ENCODE measurements at places on chromosomes 3 and 15.

DNA sequence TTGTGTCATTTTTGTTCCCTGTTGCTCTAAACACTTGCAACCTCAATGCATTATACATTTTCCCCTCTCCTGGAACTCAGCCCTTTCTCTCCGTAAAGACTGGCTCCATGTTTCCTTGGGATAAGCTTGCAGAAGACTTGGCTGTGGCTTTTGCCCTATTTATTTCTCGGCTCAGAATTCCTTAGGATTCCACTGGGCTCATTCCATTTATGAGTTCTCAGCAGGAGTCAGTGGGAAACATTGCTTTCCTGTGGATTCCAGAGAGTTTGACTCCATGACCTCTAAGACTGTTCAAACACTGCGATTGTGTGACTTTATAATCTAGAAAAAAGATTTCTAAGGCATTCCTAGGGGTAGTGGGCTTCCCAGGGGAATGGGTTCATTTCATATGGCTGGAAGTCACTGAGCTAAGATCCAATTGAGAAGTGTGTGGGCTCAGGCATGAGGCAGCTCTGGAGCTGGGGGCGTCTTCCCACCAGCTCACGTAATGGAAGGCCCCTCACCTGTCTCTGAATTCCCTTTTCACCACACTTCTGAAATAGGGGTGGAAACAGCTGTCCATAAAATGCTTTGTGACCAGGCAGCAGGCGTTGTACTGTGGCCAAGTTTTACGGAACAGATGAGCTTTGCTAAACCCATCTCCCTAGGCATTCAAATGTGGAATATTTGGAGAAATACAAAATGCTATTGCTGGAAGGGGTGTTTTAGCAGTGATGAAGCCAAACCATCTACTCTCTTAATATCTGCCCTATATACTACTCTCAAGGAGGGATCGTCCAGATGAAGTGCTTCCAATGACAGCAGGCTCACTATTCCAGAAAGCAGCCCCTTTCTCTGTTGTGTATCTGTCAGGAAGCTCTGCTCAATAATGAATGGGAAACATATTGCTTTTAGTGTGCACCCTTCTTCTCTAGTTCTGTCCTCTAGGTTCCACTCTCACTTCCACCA, 91.8 kb upstream of the BCL6 start:
- no peak for DNase-seq

GRCh38 chr3:69376731-69377130, 9.2 kb downstream of the FRMD4B start:
- DNase-seq: no peak

DNA sequence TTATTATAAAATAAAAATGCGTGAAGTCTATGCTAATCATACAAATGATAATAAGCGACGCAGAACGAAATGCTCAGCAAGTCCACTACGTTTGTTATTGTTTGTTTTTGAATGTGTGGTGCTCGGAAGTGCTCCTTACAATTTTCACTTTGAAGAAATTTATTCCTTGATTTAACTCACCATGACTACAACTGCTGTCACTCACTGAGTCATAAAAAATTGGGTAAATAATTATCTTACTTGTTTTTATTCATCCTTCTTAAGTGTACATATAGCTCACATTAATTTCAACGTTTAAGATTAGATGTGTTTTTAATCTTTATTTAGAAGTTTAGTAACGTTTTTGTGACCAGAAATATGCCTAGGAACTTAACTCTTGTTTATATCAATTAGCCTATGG, 66.7 kb upstream of the NANOGP8 start:
- no peak for DNase-seq

DNA sequence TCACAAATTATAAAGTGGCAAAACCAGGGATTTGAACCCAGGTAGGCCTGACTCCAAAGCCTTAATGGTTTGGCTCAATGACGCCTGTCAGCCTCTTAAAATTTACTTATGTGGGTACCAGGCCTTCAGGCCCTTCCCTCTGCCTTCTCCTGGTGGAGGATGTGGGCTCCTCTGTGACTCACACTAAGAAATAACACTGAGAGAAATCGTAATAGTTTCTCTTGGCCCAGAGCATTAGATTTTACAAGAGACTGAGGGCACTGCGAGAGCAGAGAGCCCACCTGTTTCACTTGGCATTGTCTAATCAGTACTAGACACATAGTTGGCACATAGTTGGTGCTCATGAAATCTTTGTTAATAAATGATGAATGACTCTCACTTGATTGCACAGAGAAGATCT, 505.2 kb downstream of the SHQ1 start:
- DNase-seq: no peak

GRCh38 chr3:100169201-100169920, 55.1 kb upstream of the FILIP1L start:
- DNase-seq: peak; percentile 21

DNA sequence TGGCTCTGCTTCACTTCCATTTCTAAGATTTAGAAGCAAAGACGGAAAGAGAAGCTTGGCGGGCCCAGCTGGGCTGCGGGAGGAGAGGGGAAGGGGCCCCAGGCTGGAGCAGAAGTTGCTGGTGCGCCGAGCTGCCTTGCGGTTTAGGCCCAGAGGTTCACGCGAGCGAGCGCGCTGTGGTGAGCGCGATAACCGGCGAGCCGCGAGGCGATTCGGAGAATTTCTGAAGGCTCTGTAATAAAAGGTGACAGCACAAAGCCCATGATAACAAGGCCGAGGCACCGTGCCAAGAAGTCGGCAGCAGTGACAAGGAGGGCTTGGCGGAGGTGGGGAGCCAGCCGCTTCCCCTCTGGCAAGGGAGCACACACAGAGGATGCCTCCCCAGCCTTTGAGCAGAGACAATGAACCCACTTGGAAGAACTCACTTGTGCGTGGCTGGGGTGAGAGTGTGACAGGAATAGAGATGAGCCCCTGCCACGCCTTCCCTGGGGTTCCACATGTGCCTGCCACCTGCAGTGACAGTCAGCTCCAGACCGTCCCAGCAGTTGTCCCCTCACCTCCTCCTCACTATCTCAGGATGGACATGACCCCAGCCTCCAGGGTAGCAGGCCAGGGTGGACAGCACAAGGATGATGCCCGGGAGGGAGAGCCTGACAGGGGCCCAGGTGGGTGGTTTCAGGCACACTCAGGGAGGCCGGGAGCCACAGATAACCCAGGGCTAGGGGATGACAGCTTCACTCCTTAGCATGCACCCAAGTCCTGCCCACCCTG, 315.2 kb downstream of the UACA start:
- no peak for DNase-seq

- no peak for DNase-seq
These were observed 154.1 kb downstream of the FBLN2 start for GRCh38 chr3:13703071-13703470.

GRCh38 chr15:82648257-82649103, 1.3 kb upstream of the CPEB1 start:
- DNase-seq: no peak

GRCh38 chr15:90336705-90337141, 15.4 kb upstream of the ZNF774 start:
- DNase-seq: no peak

DNA sequence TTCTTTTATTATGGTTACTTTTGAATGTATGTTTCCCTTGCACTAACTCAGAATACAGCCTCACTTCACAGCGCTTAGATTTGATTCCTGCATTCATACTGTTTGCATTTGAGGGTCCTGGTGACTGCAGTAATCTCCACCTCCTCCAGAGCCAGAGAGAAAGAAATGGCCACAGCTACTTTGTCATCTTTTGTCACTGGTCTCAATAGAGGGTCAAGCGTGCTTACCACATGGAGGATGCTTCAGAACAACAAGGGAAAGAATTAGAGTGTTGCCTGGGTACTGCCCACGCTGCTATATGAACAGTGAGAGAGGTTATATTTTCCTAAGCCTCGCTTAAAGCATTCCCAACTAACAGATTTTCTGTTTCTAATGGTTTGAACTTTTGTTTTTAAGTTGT, 190.1 kb downstream of the TP63 start:
- DNase-seq: no peak

DNA sequence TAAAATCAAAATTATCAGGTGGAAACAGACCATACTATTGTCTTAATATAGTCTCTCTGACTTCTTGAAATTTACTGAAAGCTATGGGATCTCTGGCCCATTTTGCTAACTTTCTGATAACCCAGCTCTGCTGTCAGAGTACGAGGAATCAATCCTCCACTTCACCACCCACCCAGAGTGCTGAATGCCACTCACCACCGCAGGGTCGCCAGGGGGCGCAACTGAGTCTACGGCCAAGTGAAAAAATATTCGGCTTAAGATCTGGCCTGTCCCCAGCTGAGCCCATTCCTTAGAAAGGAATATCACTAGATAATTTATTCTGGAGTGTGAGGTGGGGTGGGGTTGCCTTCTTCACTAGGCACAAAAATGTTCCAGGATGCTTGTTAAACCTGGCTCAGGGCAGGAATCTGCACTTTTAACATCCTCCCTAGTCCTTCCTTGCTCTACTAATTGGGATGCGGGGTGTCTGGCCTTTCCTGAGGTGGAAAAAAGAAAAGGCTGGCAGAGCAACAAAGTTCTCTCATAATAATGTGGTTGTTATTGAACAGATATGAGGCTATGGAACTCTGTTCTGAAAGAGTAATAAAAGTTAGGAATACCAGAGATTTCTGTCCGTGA, 520.6 kb downstream of the MFSD1 start:
- DNase-seq: peak; percentile 18

GRCh38 chr3:137103739-137104138, 146.0 kb downstream of the IL20RB start:
- DNase-seq: no peak

DNA sequence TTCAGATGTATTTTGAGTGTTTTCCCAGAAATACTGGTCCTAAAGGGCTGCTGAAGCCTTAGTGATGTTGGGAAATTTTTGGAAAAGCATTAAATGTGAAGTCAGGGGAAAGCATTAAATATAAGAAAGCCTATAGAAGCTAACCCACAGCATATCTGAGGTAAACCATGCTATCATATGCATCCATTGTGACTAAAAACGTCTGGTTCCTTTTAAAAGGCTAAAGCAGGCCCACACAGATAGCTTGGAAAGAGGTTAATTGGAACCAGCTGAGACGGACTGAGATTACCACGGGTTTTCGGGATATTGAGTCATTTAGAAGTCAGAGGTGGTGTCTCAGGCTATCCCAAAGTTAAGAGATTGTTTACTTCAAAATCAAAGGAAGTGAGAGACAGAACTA, 78.2 kb downstream of the CYP19A1 start:
- no peak for DNase-seq

GRCh38 chr3:59514865-59515482, 465.1 kb upstream of the CFAP20DC start:
- DNase-seq: no peak

DNA sequence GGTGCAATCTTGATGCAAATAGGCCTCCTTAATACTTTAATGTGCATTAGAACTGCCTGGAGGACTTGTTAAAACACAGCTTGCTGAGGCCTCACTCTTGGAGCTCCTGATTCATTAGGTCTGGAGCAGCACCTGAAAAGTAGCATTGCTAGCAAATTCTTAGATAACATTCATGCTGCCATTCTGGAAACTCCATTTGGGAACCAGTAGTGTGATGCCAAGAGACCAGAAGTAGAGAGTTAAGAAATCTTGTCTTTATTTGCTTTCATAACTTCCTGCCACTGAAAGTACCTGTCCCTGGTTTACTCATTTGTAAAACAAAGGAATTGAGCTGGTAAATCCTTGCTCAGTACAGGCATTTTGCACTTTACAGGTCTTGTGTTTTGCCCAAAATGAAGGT, 72.0 kb downstream of the RAP2B start:
- DNase-seq: no peak

GRCh38 chr3:32780735-32781210, 37.0 kb upstream of the TRIM71 start:
- DNase-seq: no peak

GRCh38 chr15:51907136-51907862, 64.3 kb downstream of the LEO1 start:
- no peak for DNase-seq

DNA sequence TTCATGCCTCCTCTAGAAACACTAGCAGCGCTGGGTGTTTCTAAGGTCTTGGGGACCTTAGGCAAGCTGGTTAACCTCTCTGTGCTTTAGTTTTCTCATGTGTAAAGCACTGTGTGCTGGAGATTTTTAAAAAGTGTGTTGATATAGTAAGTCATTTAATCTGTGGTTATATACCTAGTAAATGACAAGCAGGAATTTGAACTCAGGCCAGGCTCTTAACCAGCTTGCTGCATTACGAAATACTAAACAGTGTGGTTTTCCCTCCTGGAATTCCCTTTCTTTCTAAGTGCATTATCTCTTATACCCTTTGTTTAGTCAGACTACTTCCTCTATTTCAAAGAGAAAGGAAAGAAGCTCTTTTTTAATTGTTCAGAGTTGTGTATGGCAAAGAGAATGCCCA, 26.5 kb downstream of the NEO1 start:
- DNase-seq: no peak

GRCh38 chr3:185852635-185853034, 27.8 kb upstream of the IGF2BP2 start:
- DNase-seq: no peak

DNA sequence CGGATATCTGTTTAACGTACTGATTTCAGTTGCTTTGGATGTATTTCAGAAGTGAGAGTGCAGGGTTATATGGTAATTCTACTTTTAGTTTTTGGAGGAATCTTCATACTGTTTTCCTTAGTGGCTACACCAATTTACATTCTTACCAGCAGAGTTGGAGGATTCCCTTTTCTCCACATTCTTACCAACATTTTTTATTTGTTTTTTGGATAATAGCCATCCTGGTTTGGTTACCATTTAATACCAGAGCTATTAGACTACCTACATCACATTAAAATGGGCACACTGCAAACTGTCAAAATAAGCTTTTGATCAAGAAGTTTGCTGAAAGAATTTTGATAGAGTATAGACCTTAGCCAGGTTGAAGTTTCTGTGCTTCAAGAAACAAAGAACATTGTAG, 217.2 kb upstream of the CFAP20DC start:
- no peak for DNase-seq

DNA sequence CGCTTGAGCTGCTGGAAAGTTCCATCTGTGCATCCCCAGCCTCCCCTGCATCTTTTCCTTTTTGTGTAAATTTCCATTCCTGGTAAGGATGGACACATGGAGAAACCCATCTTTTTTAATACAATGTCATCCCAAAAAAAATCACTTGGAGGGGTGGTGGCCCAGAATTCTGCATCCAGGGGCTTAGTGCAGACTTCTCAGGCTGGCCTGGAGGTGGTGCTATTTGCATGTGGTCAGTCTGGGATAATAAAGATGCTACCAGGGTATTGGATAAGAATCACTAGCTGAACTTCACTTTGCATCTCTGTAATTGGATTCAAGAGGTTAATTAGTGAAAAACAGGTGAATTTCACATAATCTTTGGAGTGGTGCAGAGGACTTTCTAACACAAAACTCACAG, 1.8 kb upstream of the ZSCAN2 start:
- peak; percentile 13 for DNase-seq

- no peak for DNase-seq
These were observed 247.9 kb downstream of the ZMAT3 start for GRCh38 chr3:178823591-178824246.

GRCh38 chr3:150984066-150984465, 11.5 kb upstream of the CLRN1 start:
- DNase-seq: no peak

- DNase-seq: no peak
These were observed 81.8 kb upstream of the SNRPA1 start for GRCh38 chr15:101376615-101377395.

- DNase-seq: no peak
These were observed 4.2 kb upstream of the WNT5A start for GRCh38 chr3:55491296-55491816.

- no peak for DNase-seq
These were observed 45.9 kb upstream of the THUMPD3 start for GRCh38 chr3:9316881-9317361.

GRCh38 chr3:76664816-76665215, 375.1 kb upstream of the ROBO2 start:
- no peak for DNase-seq

- no peak for DNase-seq
These were observed 44.0 kb downstream of the ANP32A start for GRCh38 chr15:68776477-68777270.

GRCh38 chr3:151091685-151092345, 6.4 kb downstream of the MED12L start:
- no peak for DNase-seq

Data from COR-L47 (cell line).